ENCODE measurements at places on chromosomes 12 and 14.

GRCh38 chr14:80577599-80577998 is 363.9 kb downstream of the CEP128 start:
- no peak for DNase-seq

- no peak for DNase-seq
These were observed 11.6 kb upstream of the CDH24 start for GRCh38 chr14:23068789-23069412.

- DNase-seq: no peak
These were observed 54.8 kb upstream of the OSBPL8 start for GRCh38 chr12:76614364-76614763.

GRCh38 chr14:90758959-90759358 is 57.3 kb downstream of the TTC7B start:
- DNase-seq: no peak

GRCh38 chr12:103785243-103786031 is 55.6 kb downstream of the NT5DC3 start:
- no peak for DNase-seq

- DNase-seq: no peak
These were observed 54.7 kb downstream of the ATG14 start for GRCh38 chr14:55356913-55357312.

- no peak for DNase-seq
These were observed 20.2 kb upstream of the ARID4A start for GRCh38 chr14:58278177-58278576.

DNA sequence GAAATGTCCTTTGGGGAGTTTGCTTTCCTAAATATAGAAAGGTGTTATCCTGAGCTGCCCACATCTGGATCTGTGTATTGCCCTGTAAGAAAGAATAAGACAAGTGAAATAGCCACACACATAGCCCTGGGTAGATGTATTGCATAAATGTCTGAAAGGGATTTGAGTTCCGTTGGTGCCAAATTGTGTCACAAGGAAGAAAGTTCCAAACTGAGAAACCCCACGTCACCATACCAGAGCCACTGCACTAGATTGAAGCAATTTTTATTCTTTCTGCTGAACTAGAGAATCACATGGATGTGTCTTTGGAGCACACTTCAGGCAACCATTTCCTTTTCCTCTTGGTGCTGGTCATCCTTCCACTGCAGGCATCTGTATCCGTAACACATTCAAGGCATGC is 5.0 kb downstream of the RNASE9 start:
- no peak for DNase-seq

DNA sequence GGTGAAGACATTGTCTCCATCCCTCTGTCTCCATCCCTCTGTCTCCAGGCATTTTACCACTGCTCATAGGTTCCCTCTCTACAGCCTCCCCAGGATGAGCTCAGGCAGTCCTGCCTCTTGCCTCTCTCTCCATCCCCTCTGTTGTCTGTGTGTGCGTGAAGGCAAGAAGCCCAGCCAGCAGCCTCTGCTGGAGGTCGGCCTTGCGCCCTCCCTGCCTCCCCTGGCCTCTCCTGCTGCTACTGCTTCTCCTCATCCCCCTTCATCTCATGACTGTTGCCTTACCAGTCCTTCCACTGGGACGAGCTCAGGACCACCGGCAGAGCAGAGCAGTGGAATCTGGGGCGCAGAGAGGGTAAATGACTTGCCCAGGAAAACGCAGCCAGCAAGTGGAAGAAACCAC is 3.2 kb downstream of the KRT80 start:
- no peak for DNase-seq

DNA sequence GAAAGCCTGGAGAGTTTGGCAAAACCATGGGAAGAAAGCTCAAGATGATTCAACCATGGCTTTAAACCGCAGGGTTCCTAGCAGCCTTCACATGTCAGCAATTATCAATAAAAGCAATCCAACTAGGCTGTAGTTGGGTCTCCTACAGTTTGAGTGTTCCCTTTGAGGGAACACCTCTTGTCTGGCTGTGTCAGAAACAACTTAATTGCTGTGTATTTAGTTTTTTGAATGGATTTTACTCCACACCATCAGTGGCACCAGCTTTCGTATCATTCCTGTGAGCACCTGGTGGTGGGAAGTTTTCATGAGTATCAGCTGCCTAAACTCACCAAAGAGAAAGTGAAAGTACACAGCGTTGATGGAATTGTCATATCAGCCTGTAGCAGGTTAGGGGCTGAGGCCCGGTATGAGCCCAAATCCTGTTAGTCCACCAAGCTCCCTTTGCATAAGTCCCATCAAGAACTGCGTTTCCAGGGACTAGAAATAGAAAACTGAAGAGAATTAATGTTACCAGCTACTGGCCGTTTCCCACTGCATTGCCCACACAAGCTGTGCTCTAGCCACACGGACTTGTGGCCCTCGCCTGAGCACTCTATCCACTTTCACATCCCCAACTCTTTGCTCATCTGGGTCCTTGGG is 10.9 kb upstream of the IL26 start:
- no peak for DNase-seq

DNA sequence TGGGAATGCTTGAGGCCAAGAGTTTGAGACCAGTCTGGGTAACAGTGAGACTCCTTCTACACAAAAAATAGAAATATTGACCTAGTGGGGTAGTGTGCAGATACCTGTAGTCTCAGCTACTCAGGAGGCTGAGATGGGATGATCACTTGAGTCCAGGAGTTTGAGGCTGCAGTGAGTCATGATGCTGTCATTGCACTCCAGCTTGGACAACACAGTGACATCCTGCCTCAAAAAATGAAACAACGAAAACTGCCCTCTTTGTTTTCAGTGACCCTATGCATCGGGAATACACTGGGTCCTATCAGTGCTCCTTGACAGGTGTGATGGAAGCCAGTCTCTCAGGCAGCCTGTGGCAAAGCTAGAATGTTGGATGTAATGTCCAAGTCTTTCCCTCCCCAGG is 311.5 kb upstream of the OR4E1 start:
- no peak for DNase-seq

GRCh38 chr14:69055999-69056788 is 77.1 kb upstream of the ACTN1 start:
- DNase-seq: no peak

GRCh38 chr14:90140298-90140955 is 78.6 kb downstream of the KCNK13 start:
- DNase-seq: peak; percentile 22

- DNase-seq: no peak
These were observed 20.7 kb downstream of the VTI1B start for GRCh38 chr14:67653651-67654280.

GRCh38 chr14:58693048-58693447 is 55.3 kb downstream of the DACT1 start:
- DNase-seq: no peak

DNA sequence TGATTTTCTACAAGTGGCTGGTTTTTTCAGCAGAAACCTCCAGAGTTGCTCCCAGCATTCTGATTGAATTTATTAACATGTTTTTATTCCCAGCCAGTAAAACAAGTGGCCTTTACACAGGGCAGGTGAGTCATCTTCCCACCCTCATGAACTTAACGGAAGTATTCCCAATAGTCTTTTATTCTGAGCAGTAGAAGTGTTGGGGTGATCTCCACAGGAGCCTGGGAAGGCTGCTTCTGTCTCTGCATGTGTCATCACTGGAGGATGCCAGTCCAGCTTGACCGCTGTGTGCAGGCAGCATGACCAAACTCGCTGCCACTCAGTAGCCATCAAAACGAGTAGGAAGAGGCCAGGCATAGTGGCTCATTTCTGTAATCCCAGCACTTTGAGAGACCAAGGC is 13.4 kb upstream of the DNAH10 start:
- no peak for DNase-seq

- DNase-seq: no peak
These were observed 2.8 kb downstream of the LBHD2 start for GRCh38 chr14:103086771-103087342.

DNA sequence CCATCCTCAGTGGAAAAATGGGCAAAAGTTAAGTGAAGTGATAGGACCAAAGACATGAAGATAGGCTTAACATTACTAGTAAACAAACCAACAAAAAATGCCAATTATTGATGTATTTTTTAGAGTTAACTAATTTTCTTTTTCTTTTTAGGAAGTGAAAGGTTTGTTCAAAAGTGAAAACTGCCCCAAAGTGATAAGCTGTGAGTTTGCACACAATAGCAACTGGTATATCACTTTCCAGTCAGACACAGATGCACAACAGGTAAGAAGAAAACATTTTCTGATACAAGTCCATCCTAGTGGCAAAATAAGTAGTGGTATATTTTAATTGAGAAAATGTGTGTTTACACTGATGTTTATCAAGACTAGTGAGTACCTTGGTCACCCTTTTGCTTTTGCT is 39.6 kb downstream of the LARP4 start:
- no peak for DNase-seq

DNA sequence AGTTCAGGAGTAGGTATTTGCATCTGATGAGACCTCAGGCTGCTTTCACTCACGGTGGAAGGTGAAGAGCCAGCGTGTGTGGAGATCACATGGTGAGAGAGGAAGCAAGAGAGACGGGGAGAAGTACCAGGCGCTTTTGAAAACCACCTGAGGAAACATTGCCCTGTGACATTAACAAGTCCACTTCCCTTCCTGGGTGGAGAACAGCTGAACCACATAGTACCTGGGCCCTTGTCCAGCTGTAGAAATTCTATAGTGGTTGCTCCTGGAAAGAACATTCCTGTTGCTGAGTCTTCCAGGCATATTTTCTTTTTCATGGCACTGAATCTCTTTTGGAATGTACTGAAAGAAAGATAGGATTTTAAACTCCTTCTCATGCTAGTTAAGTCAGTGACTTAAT is 87.3 kb upstream of the RIN3 start:
- no peak for DNase-seq

GRCh38 chr14:93736378-93737014 is 51.8 kb downstream of the PRIMA1 start:
- DNase-seq: no peak

- DNase-seq: no peak
These were observed 12.8 kb downstream of the MYL2 start for GRCh38 chr12:110907583-110907982.

DNA sequence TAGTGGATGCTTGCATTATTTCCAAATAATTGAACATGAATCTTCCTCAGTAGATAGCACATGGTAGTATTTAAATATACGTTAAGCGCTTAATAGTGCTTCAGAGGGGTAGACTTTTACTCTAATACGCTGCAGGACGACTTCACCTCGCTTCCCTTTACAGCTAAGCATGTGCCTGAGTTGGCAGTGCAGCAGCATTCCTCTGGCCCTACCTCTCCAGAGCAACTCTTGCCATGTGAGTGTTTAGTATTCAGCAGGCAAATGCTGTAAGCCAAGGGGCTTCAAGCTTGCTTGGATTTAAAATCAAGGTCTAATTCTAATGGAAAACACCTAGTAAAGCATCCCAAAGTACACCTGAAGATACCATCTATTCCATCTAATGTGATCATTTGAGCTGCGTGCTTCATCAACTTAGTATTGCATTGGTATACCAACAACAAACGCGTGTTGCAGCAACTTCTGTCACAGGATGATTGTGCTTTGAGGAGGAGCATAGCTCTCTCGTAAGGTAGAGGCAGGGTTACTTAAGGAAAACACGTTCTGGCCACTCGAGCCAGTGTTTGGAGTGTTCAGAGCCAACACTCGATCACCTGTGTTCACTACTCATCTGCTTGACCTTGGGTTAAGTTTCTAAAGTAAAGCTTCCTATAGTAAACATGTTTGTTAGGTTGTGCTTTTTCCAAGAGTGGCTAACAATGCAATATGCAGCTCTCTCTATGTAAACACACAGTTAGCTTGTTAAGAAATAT is 60.6 kb downstream of the PIWIL1 start:
- no peak for DNase-seq

- DNase-seq: no peak
These were observed 250.2 kb upstream of the GRIP1 start for GRCh38 chr12:66929121-66929520.

DNA sequence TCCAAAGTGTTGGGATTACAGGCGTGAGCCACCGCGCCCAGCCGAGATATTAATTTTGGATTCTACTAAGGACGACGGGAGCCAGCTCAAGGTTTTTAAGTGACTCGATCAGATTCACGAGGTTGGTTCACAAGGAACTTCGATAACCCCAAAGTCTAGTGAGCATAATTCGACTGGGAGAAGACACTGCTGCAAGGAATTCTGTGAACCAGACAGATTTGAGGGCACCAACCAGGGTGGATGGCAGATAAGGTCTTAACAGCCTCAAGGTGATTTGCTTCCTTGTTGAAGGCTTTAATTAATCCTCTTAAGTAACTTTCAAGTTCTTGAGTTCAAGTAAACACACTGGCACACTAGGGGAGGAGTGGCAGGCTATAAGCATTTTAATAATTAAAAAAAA is 1.1 kb upstream of the KLHDC2 start:
- DNase-seq: no peak

All from NCI-H1436 treated with DMSO at 0.1 percent for 48 hours (cell line).